ENCODE measurements at places on chromosomes 11 and 22. TPM values are rescaled to one million over a fixed set of nuclear protein-coding genes. Genes with fewer than 3 reads are reported as not detected.

DNA sequence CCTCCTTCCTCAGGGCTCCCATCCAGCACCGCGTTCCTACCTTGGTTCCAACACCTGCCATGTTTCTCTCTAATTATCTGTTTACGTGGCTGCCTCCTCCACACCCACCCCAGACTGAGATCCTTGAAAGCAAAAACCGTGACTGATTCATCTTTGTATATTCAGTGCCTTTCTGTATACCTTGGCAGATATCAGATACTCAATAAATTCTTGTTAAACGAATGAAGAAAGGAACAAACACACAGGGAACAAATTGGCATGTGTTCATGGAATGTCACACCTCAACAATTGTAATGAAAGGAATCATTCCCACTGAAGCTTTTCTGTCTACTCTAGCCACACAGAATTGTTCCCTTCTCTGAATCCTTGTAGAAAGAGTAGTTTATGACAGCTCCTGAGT lies 20.4 kb upstream of the LRRC55 start:
- no peak for DNase-seq
- H3K4me1 ChIP-seq: no peaks in the 10 kb centered on the region
- H3K27me3 ChIP-seq: no peaks in the 10 kb centered on the region

- H3K36me3 ChIP-seq: 0 out of 2 replicates have a peak, but pooled peaks cover 8% of the 10 kb centered on the region
- peaks cover 59% of the 10 kb centered on the region for H3K4me1 ChIP-seq
- no peaks in the 10 kb centered on the region for H3K27me3 ChIP-seq
Observed at GRCh38 chr11:126338346-126339055, 17.0 kb upstream of the ST3GAL4 start.

GRCh38 chr22:20429254-20430100 lies 8.1 kb downstream of the SCARF2 start:
- peak; percentile 42 for DNase-seq
- 0 out of 2 replicates have a peak, but pooled peaks cover 3% of the 10 kb centered on the region for H3K4me1 ChIP-seq
- H3K36me3 ChIP-seq: no peaks in the 10 kb centered on the region

DNA sequence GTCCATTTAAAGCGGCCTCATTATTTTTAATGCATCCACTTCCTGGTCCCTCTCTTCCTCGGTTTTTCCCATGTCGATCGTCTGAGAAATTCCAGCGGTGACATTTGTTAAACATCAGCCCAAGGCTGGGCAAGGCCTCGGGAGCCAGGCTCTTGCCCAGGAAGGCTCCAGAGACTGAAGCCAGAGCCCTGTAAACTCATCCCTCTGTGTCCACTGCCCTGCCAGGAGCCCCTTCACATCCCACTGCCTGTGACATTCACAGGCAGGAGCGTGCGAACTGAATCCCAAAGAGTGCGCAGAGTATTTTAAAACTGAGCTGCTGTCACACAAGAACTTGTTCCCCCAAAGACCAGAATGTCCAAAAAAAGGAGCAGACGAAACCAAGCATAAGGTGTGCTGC lies 56.5 kb upstream of the ANO1 start:
- no peak overlapping the region for H3K4me3 ChIP-seq
- no peaks in the 10 kb centered on the region for H3K27me3 ChIP-seq
- DNase-seq: no peak
- H3K27ac ChIP-seq: no peak overlapping the region

GRCh38 chr22:39496131-39496838 lies 5.8 kb upstream of the MIEF1 start:
- H3K4me1 ChIP-seq: peaks cover 9% of the 10 kb centered on the region
- H3K4me3 ChIP-seq: no peak overlapping the region
- H3K27ac ChIP-seq: no peak overlapping the region
- no peaks in the 10 kb centered on the region for H3K27me3 ChIP-seq
- no peaks in the 10 kb centered on the region for H3K36me3 ChIP-seq

DNA sequence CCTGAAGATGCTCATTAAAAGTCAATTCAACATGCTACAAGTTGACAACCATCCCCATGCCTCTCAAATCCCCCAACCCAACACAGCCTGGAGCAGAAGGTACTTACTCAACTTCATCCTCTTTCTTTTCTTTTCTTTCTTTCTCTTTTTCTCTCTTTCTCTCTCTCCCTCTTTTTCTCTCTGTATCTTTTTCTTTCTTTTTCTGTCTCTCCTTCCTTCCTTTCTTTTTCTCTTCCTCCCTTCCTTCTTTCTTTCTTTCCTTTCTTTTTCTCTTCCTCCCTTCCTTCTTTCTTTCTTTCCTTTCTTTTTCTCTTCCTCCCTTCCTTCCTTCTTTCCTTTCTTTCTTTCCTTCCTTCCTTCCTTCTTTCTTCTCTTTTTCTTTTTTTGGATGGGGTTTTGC lies 135.7 kb upstream of the SEZ6L start:
- H3K36me3 ChIP-seq: no peaks in the 10 kb centered on the region
- H3K4me1 ChIP-seq: no peaks in the 10 kb centered on the region
- no peak overlapping the region for H3K4me3 ChIP-seq
- no peak overlapping the region for H3K27ac ChIP-seq
- peaks cover 36% of the 10 kb centered on the region for H3K27me3 ChIP-seq
- DNase-seq: no peak

The ROBO4 gene
- total RNA-seq: 0.20 TPM

The TUB gene
- not detected for total RNA-seq

Data from PC-9 (cell line).